ENCODE measurements at places on chromosomes 3 and 15. TPM values are rescaled to one million over a fixed set of nuclear protein-coding genes. Genes with fewer than 3 reads are reported as not detected.

Gene SLC15A2
- polyA plus RNA-seq = 1.4 TPM

- DNase-seq = no peak
These were observed 432.4 kb upstream of the ATP10A start for GRCh38 chr15:26295336-26296085.

DNA sequence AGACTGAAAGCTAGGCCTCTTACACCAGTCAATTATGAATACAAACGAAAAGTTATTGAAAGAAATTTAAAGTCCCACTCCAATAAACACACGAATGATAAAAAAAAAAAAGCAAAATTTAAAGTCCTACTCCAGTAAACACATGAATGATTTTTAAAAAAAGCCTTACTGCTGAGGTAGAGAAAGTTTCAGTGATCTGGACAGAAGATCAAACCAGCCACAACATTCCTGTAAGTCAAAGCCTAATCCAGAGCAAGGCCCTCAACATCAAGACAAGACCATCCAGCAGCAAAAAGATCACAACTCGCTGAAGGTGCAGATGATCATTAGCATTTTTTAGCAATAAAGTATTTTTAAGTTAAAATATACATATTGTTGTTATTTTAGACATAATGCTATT is 95.6 kb upstream of the LIPC start:
- no peak for DNase-seq

- DNase-seq = no peak
These were observed 102.8 kb downstream of the IL12A start for GRCh38 chr3:160091441-160091840.

GRCh38 chr3:56144805-56145204 is 323.5 kb downstream of the ERC2 start:
- DNase-seq = no peak
